Activated CD4-positive, alpha-beta T cell treated with anti-CD3 and anti-CD28 coated beads, Interleukin-2, amount 50 U/mL, for 1 hour (primary cell): ENCODE measurements at places on chromosomes 5 and 9.

DNA sequence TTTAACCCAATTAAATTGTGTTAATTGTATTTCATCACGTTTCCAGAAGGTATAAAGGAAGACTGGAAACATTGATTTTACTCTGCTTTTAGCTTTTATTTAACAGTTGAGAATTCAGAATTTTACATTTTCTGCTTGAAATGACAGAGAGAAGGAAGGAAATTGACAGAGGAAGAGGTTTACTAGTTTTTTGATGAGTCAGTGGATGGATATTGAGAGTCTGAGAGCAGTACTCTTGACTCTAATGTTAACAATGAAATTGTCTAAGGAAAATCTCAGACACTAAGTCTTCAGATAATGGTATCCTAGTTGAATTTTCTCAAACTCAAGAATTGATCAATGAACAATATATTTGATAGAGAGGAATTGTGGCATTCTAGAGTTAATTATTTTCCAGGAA lies 60.6 kb downstream of the IPO11 start:
- DNase-seq: no peak

DNA sequence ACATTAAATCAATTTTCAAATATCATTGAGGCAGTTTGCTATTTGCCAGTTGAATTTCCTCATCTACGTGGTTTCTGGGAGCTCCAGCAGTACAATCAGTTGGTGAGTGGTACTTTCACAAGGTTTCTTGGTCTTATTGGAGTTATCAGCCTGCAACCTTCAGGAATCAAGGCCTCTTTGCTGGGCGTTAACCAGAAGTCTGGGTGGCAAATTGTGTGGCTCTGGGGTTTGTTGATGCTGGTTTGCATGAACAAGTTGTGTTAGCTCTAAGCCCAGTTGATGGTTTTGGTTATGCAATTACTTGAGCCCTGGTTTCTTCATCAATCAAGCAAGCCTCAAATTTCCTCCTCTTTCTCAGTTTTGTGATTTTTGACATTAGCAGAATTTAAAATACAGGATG lies 152.9 kb upstream of the ANKRD55 start:
- DNase-seq: no peak

DNA sequence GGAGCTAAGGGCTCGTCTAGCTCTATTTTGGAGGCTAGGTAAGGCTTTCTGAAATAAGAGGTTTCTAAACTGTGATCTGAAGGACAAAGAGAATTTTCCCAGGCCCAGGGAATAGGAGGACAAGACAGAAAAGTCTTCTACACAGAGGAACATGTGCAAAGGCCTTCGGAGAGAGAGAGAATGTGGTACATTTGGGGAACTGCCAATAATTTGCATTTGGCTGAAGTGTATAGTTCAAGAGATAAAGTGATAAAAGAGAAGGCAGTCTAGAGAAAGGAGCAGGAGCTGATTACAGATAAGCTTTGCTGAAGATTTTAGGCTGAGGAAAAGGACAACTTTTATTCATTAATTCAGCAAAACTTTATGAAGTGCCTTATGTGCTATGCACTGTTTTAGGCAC lies 214.4 kb upstream of the ELL2 start:
- no peak for DNase-seq

GRCh38 chr5:90097082-90097477 lies 312.5 kb downstream of the CETN3 start:
- DNase-seq: no peak

DNA sequence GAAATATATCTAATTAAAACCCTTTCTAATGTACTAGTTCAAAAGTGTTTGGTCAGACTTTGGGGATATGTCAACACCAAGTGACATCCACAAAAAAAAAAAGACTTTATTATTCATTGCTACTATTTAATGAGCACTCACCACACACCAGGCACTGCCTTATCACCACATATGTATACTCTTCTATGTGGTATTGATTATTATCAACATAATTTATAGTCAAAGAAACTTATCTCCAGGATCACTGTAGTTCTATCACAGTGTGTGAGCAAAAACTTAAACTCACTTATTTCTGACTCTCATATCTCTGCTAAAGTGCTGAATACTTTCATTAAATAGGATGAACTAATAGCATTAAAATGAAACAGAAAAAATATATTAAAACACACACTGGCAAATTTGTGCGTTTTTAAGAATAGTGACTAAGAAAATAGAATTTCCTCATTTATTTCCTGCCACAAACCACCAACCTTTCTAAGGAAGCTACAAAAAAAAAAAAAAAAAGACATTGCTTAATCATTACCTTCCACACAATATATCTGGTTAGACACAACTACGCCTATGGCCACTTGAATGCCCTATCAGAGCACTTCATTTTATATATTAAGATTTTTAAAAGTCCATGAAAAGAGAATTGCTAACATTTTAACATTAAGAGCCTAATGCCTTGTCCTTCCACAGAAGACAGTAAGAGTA lies 12.8 kb downstream of the SLCO4C1 start:
- DNase-seq: no peak

DNA sequence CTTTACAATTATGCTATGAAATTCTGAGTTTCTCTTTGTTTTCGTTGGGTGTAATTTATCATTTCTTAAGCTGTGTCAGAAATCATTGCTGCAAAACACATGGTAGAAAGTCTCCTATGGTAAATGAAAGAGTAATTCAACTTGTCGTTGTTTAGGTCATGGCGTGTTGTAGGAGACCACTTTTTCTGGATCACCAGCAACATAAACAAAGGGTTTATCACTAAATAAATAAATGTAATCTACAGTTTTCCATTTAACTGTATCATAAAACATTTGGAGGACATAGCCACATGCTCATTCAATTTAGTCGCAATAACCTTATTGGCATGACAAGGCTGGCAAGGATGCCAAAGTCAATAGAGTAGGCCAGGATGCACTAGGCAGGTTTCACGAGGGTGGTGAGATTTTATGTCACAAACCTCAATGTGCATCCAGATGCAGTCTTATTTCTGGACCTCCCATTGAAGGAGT lies 154.4 kb upstream of the ERCC6L2 start:
- DNase-seq: no peak

GRCh38 chr9:86098824-86099700 lies at the start of gene GOLM1:
TSS of gene GOLM1 (minus strand) at chr9:86099558. CDS start at chr9:86079320, 20,238 bp downstream.
- no peak for DNase-seq
